ENCODE measurements at places on chromosomes 4 and X. TPM values are rescaled to one million over a fixed set of nuclear protein-coding genes. Genes with fewer than 3 reads are reported as not detected.

The CENPVL2 gene
- 0.64 TPM for total RNA-seq

DNA sequence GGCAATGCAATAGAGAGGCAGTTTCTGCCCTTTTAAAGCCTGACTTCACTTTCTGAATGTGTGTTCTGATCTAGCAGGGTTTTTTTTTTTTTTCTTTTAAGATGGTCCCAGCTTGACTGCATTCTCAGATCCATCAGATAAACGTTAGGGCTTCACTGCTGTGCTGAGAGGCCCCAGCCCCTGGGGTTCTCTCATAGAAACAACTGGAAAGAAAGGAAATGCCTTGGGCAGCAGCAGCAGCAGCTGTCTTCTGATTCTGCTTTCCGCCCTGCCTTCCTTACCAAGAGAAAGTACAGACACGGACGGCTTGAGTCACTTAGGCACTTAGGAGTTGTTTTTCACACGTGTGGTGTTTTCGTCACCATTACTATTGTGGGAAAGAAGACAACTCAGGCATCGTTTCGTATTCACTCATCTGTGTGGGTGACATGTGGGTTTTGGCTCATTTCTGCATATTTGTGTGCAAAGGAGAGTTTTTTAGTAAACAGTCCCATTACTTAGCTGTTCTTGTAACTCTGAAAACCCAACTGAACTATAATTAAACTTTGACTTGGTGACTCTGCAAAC lies 172.0 kb downstream of the PTTG2 start:
- H3K4me3 ChIP-seq, result no peak overlapping the region
- peak overlapping the region; percentile 59 for H3K27ac ChIP-seq
- DNase-seq, result peak; percentile 55
- H3K27me3 ChIP-seq, result no peaks in the 10 kb centered on the region
- H3K36me3 ChIP-seq, result peaks cover 36% of the 10 kb centered on the region

- H3K27ac ChIP-seq, result no peak overlapping the region
- no peaks in the 10 kb centered on the region for H3K36me3 ChIP-seq
- no peak overlapping the region for H3K4me3 ChIP-seq
- DNase-seq, result no peak
Measured at GRCh38 chrX:42385730-42386129, 392.2 kb downstream of the PPP1R2C start.

The VSIG4 gene
- not detected for total RNA-seq

All from endodermal cell (in vitro differentiated cells).